CD4-positive, alpha-beta T cell treated with Interleukin-21 for 1 hour (primary cell): ENCODE measurements at places on chromosomes 7 and 10.

- DNase-seq, result no peak
Measured at GRCh38 chr10:64396105-64396708, 875.0 kb downstream of the REEP3 start.

GRCh38 chr10:118734475-118734874 lies 20.3 kb downstream of the CACUL1 start:
- DNase-seq, result no peak

- peak; percentile 83 for DNase-seq
Measured at GRCh38 chr10:5975641-5976473, 1.5 kb downstream of the IL15RA start.

GRCh38 chr7:23539494-23539907 lies 7.7 kb upstream of the TRA2A start:
- DNase-seq, result peak; percentile 44

- DNase-seq, result no peak
Measured at GRCh38 chr7:130345136-130345535, 520 bp downstream of the CPA5 start.

GRCh38 chr10:50590935-50591334 lies 32.8 kb downstream of the SGMS1 start:
- no peak for DNase-seq

- no peak for DNase-seq
Measured at GRCh38 chr7:14894826-14895225, 7.7 kb downstream of the DGKB start.

GRCh38 chr10:90591629-90592028 lies 266.2 kb downstream of the HTR7 start:
- no peak for DNase-seq

DNA sequence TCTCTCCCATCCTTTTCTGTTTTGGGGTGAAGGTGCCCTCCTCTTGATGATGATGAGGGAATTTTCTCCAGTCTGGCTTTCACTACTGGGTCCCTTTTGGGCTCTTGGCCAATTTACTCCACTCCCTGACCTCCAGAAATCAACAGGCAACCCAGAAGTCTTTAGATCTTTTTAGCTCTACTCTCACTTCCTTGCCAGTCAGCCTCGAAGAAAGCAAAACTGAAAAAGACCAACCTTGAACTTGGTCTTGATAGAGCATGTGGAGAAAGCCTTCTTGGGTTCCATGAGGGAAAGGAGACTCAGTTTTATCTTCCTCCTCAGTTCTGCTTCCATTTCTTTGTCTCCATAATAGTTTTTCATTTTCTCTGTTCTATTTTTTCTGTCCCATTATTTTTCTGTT lies 91.4 kb upstream of the NPVF start:
- no peak for DNase-seq

GRCh38 chr10:83607959-83608745 lies 531.2 kb upstream of the GHITM start:
- DNase-seq, result no peak

DNA sequence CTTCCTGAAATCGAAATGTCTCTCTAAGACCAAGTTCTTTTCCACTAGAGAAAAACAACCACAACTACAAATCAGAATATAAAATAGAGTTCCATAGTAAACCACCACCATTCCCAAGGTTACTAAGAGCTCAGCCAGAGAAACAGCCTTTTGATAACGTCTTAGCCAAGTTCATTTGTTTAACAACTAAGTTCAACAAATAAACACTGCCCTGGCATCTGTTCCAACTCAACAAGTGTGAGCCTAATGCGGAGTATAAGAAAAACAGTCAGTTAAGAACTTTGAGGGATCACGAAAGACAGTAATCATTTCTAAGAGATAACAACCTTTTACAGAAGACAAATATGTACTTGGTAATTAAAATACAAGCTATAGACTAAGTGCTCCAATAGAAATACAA lies 77.3 kb downstream of the CALD1 start:
- no peak for DNase-seq

DNA sequence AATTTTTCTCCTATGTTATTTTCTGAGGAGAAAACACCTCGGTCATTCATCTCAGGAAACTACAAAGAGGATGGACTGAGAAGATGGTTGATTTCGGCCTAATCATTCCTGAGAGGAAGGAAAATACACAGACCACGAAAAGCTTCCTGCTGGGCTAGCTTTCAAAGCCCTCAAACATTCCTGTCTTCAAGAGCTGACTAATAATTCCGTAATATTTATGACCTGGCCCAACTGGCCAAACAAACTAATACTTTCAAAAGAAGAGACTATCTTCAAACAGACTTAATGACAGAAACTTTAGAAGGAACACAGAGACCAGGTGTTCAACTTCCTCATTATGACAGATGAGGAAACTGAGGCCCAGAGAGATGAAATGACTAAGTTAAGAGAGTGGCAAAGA lies 215.1 kb upstream of the FRMD4A start:
- no peak for DNase-seq

DNA sequence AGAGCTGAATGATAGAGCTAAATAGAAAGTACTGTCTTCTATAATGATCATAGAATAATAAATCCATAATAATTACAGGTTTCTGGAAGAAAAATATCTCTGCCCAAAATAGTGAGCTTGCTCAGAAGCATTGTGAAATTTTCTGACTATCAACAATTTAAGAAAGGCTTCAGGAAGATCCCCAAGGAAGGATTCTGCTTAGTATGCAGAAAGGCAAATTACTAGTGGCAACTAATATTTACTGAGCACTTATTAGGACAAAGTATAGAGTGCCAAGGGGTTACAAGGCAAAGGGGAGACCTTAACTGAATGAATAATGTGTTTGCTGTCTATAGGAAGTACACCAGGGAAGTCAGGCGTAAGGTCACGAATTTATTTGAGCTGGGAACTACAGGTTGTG lies 158.1 kb upstream of the LRRTM3 start:
- no peak for DNase-seq

- DNase-seq, result no peak
Measured at GRCh38 chr7:43482679-43483252, 100.1 kb upstream of the STK17A start.

GRCh38 chr10:21336476-21337170 lies 188.9 kb downstream of the SKIDA1 start:
- no peak for DNase-seq

- DNase-seq, result no peak
Measured at GRCh38 chr7:100077205-100077604, 4.3 kb downstream of the ZNF3 start.

DNA sequence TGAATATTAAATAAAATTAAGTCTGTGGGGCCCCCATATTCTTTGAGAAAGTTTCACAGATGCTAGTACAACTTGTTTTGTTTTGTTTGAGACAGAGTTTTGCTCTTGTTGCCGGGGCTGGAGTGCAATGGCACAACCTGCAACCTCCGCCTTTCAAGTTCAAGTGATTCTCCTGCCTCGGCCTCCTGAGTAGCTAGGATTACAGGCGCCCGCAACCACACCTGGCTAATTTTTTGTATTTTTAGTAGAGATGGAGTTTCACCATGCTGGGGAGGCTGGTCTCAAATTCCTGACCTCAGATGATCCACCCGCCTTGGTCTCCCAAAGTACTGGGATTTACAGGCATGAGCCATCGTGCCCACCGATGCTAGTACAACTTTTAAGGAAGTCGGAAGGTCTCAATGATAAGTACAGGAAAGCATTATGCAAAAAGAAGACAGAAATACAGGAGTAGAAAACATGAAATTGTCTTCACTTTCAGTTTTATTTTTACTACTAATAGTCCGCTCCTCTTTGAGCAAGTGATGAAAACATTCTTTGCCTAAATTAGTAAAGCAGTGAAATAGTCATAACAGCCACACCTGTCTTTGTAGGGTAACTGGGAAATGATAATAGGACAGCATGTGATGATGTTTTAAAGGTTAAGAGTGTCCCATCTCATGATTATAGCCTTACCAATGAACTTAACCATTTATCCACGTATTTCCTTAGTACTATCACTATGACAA lies 147.5 kb downstream of the SEMA3D start:
- DNase-seq, result no peak

DNA sequence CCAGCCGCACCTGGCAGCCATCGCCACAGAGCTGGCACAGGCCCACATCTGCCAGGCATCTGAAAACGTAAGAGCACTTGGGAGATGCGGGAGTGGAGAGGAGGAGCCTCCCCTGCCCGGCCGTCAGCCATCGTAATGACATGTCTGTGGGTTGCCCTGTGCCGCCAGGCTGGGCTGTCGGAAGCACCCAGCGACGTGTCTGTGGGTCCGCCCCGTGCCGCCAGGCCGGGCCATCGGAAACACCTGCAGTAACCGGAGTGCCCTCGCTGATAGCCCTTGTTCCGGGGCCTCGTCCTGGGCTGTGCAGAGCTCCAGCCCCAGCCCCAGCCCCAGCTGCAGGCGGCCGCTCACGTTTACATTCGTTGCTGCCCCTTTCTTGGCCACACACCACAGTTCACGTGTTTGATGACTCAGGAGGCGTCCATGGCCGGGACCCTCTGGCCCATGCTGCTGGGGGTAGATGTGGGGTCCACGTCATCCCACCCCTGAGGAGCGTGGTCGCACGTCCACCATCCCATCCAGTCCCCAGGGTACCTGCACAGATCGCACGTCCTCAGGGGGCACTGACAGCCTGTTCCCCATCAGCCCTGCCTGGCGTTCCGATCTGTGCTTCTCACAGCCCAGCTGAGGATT lies 30.0 kb upstream of the PRKAR1B start:
- DNase-seq, result no peak

DNA sequence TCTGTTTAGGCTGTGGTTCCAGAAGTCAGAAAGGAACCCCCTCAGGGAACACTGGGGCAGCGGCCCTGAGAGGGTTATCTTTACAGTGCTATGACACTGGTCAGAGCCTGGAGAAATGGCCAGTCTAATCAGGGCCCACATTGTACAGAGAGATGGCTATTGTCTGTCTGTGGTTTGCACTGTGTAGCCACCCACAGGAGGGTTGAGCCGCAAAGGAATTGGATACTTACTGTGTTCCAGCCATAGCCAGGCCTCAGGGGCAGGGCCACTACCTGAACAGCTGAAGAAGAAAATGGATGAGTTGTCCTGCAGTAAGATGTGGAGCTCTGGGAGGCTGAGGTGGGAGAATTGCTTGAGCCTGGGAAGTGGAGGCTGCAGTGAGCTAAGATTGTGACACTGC lies 47.5 kb upstream of the PODXL start:
- DNase-seq, result no peak

DNA sequence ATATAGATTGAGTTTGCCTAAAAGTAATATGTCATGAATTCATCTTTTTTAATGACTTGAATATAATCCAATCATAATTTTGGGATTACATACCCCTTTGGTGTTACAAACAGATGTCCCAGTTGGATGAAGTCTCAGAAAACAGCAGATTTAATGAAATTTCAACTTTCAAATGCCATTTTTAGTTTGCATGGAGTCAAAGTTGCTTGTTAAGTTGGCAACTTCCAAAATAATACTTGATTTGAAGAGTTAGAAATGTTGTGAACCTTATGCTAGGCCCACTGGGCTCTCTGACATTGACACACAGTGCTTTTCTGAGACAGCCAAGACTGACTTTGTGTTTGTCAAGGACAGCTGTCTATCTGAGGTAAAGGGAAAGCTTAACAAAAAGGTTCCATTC lies 248.1 kb downstream of the KIF20B start:
- no peak for DNase-seq

GRCh38 chr7:20158684-20159083 lies 58.5 kb downstream of the MACC1 start:
- no peak for DNase-seq

- DNase-seq, result no peak
Measured at GRCh38 chr7:47591655-47592572, 10.0 kb upstream of the TNS3 start.

GRCh38 chr10:3898821-3899220 lies 113.8 kb upstream of the KLF6 start:
- DNase-seq, result no peak

DNA sequence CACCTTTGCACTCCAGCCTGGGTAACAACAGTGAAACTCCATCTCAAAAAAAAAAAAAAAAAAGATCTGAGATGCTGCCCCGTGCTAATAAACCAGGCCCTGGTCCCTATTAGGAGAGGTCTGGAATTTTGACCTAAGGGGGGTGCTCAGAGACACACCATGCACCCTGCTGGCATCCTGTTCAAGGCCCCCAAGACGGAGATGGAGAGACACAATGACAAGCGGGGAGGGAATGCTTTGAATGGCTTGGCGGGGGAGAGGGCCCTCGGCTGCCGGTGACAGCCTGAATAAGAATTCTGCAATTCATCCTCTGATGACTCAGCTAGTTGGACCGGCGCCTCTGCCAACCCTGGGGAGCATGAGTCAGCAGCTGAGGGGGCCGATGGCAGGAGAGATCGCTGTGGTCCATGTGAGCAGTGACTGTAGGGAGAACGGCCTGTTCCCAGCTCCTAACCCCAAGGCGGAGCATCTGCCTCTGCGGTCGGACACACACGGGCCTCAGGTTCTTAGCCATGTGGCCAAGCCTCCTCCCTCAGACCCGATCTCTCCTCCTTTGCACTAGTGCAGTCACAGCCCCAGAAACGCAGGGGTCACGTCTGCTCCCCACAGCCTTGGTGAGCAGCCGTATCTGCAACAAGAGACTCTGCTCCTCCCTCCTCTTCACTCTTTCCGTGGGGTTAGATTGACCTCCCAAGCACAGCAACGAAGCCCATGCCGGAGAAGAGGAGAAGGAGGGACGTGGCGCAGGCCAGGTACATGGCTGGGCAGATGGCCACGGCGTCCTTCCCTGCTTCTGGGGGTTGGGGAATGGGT lies 14.9 kb downstream of the TRIM56 start:
- DNase-seq, result no peak

- no peak for DNase-seq
Measured at GRCh38 chr7:71543396-71543795, 411.5 kb downstream of the GALNT17 start.

DNA sequence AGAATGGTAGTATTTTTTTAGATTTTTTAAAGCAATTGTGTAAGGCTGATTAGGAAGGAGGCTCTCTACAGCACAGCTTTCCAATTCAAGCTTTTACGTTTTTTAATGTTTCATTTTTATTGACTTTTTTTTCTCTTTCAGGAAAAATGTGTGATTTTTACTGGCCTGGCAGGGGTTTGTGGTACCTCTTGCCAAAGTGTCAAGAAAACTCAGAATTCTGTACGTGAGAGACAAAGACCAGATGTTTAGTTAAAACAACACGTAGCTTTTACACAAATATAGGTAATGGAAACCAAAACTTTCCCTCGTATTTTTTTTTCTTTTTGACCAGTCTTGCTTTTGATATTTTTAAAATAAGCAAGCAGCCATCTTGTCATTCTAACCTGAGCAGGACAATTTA lies 6.0 kb upstream of the NPVF start:
- DNase-seq, result no peak

GRCh38 chr7:107194052-107194451 lies 25.2 kb downstream of the HBP1 start:
- DNase-seq, result no peak

DNA sequence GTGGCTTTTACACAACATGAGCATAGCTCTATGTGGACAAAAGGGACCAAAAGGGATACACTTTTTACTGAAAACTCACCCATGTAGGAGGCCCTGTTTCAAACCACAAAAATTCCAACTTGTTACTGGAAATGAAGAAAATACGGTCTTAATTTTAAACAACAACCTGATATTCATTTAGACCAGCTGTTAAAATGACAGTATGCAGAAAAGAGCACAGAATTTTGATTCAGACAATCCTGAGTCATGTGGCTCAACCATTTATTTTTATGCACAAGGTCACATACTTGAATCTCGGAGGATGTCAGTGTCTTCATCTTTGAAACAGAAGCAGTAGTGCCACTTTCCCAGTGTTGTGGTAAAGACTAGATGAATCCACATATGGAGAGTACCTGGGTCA lies 426.5 kb upstream of the NFE2L3 start:
- DNase-seq, result no peak
